Adrenal gland (tissue), 19 donors: ENCODE measurements at places on chromosomes 12 and 14.

GRCh38 chr14:45838597-45838996, 585.6 kb upstream of the MIS18BP1 start:
- DNase-seq = no peak

DNA sequence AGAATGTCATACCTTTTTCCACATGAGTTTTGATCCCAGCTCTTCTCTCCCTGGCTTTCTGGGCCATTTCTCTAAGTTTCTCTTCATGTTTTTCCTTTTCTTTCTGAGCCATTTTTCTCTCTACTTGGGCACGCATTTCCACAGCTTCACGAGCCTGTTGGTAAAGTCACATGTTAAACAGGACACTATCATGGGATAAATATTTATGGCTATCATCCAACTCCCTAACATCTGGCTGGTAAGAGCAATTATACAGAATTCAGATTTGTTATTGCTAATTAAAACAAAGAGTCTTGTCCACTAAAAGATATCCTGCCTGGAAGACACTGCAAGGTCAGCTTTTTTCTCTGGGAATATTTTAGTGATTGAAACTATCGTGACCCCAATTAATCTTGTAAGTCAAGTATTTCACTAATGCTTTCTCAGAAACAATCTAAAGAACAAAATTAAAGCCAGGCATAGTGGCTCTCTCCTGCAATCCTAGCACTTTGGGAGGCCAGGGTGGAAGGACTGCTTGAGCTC, 23.1 kb downstream of the SLIRP start:
- no peak for DNase-seq

- DNase-seq = no peak
Measured at GRCh38 chr12:87096082-87096585, 839.9 kb upstream of the MGAT4C start.

- DNase-seq = peak; percentile 92
Measured at GRCh38 chr14:76720382-76720813, 40.9 kb upstream of the VASH1 start.
